ENCODE measurements at places on chromosomes 6 and 20.

DNA sequence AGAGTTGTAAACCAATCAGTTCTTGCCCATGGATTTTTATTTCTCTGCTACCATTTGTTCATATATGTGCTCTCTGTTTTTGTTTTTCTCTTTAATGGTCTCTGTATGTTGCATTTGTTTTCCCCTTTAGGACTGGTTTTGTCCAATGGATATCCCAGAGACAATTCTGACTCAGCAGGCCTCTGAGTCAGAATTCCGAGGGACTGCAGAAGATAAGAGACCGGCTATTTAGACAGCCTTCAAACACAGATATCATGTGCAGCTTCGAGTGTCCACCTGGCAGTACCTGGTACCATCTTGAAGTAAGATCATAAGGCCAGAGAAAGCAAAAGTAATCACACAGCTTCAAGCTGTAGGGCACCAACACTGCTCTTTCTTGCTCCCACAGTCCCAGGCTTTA, 125.5 kb downstream of the ELOVL4 start:
- H3K4me3 ChIP-seq: no peak overlapping the region
- no peaks in the 10 kb centered on the region for H3K36me3 ChIP-seq
- H3K4me1 ChIP-seq: no peaks in the 10 kb centered on the region

- no peak overlapping the region for H3K27ac ChIP-seq
- no peaks in the 10 kb centered on the region for H3K27me3 ChIP-seq
- no peak for DNase-seq
- no peak overlapping the region for H3K4me3 ChIP-seq
- H3K4me1 ChIP-seq: no peaks in the 10 kb centered on the region
Measured at GRCh38 chr20:24827603-24828295, 121.3 kb upstream of the CST7 start.

- H3K4me3 ChIP-seq: no peak overlapping the region
- no peaks in the 10 kb centered on the region for H3K27me3 ChIP-seq
- no peaks in the 10 kb centered on the region for H3K4me1 ChIP-seq
- no peaks in the 10 kb centered on the region for H3K36me3 ChIP-seq
Measured at GRCh38 chr6:21648475-21649050, 55.0 kb downstream of the SOX4 start.

- H3K4me3 ChIP-seq: no peak overlapping the region
- H3K27me3 ChIP-seq: no peaks in the 10 kb centered on the region
- no peaks in the 10 kb centered on the region for H3K36me3 ChIP-seq
- no peak overlapping the region for H3K27ac ChIP-seq
Measured at GRCh38 chr6:140601021-140601808, 1226.8 kb upstream of the CITED2 start.

DNA sequence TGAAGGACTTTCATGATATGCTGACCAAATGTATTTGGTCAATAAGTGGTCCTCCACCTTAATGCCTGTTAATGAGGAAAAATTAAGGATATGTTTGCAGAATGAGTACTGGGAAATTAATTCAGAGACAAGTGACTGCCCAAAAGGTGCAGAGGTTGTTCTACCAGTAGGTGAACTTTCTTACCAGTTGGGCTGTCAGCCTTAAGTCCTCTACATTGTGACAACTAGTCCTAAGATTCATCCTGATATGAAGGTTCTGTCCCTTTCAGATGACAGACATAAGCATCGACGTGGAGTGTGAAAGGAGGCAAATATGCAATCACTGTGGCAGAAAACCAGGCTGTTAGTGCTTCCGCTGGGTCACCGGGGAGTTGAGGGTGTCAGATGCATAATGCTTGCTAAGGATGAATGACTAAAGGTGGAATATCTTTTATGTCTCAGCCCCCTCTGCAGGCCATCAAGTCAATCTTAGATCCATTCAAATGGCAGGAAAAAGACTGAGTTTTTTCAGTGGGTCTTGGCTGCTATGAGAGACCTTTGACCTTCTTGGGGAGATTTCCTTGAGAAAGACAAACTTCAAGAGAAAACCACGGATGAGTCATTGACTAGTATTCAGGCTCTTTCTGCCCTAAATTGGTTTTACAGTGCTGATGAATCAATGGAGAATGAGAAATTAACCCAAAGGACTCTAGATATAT, 226.0 kb downstream of the TPBG start:
- H3K27me3 ChIP-seq: no peaks in the 10 kb centered on the region
- H3K36me3 ChIP-seq: no peaks in the 10 kb centered on the region
- H3K4me3 ChIP-seq: no peak overlapping the region
- no peak for DNase-seq
- no peak overlapping the region for H3K27ac ChIP-seq

DNA sequence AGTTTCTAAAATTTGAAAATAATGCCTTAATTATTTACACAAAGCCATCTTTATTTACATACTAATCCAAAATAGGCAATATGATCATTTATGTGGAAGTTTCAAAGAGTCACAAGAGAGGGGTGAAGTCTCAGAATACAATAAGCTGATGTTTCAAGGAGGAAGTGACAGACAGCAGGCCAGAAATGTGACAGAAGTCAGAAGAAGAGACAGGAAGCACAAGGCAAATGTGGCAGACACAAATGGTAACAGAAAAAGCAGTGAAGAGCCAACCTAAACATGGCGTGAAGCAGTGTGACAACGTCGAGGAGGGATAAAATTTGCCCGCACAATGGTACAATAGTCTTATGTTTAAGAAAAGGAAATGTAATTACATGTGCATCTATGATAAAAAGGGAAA, 59.8 kb downstream of the SHPRH start:
- no peaks in the 10 kb centered on the region for H3K4me1 ChIP-seq
- no peak overlapping the region for H3K27ac ChIP-seq
- no peak for DNase-seq
- H3K27me3 ChIP-seq: no peaks in the 10 kb centered on the region

DNA sequence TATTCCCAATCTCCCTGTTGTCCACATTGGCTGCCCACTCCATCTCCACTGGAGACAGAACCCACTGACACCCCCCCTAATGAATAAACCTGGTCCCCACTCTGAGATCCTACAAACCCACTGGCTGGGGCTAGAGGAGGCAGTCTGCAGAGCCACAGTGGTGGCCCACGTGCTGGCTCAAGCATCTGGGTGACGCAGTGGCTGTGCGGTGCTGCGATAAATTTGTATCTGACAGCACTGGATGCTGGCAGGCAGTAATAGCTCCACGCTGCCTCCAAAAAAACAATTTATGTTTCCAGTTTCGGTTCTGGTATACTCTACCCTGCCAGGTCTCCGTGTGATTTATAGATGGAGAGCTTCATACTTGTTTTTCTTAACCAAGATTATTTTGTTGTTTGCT, 87.1 kb upstream of the SYNDIG1 start:
- no peak overlapping the region for H3K4me3 ChIP-seq
- no peaks in the 10 kb centered on the region for H3K4me1 ChIP-seq
- no peak overlapping the region for H3K27ac ChIP-seq
- H3K27me3 ChIP-seq: no peaks in the 10 kb centered on the region
- H3K36me3 ChIP-seq: no peaks in the 10 kb centered on the region

DNA sequence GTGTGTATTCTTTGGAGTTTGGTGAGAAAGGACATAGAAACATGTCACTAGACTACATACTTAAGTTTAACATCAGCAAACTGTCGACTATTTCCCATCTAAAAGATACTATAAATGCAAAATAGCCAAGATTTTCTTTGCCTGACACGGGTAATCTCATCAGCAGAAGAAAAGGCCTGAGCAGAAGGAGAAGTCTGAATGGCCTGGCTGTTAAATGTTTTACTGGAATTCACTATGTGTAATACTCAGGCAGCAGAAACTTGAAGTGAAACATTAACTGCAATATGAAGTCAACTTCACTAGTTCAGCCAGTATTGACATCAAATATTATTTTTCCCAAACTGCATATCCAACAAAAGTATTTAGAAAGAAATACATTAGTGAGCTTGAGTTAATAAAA, 6.4 kb upstream of the DSE start:
- no peak overlapping the region for H3K4me3 ChIP-seq
- H3K27ac ChIP-seq: no peak overlapping the region
- no peak for DNase-seq
- H3K4me1 ChIP-seq: no peaks in the 10 kb centered on the region
- H3K27me3 ChIP-seq: no peaks in the 10 kb centered on the region

DNA sequence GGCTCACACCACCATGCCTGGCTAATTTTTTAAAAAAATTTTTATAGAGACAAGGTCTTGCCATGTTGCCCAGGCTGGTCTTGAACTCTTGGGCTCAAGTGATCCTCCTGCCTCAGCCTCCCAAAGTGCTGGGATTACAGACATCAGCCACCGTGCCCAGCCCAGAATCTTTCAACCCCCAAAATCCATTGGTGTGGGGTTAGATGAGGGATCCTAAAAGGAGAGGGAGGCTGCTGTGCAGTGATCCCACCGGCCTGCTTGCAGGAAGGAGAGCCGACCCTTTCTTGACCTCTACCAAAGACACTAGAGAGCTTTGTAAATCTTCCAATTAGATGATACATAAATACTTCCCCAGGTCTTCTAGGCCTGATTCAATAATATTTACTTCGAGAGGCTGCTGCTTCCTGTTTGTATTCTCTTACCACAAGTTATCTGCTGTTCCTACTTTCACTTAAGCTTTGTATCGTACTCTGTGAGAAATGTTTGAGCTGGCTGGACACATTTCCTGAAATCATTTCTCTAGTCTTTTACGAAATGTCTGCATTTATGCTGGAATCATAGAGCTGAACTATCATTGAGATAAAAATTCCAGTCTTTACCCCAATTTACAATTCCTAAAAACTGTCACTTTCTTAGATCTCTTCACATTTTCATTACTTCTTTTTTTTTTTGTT, 49.3 kb upstream of the IER3 start:
- peak overlapping the region; percentile 58 for H3K27ac ChIP-seq
- H3K4me1 ChIP-seq: peaks cover 46% of the 10 kb centered on the region
- peak; percentile 58 for DNase-seq

- no peaks in the 10 kb centered on the region for H3K27me3 ChIP-seq
- no peaks in the 10 kb centered on the region for H3K36me3 ChIP-seq
- DNase-seq: peak; percentile 90
- peak overlapping the region; percentile 84 for H3K4me3 ChIP-seq
- peaks cover 17% of the 10 kb centered on the region for H3K4me1 ChIP-seq
Measured at GRCh38 chr6:26196846-26197635, 109.8 kb downstream of the HFE start.

DNA sequence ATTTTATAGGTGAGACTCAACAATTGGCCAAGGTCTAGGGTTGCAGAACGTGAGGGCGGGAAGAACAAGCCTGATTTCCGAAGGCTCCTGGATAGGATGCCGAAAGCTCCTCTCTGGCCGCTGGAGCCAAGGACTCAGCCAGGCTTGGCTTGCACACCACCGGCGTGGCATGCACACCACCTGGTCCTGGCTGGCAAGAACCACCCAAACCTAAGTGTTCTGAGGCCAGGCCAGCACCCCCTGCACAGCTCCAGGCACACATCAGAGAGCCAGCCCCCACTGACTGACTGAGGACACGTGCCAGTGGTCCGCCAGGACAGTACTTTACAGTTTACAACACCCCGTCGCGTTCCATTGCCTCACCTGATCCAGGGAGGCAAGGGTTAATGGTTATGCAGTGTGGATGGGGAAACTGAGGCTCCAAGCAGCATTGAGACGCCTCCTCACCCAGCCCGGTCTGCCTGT, 414 bp downstream of the TGM2 start:
- no peaks in the 10 kb centered on the region for H3K4me1 ChIP-seq
- H3K4me3 ChIP-seq: no peak overlapping the region
- no peak overlapping the region for H3K27ac ChIP-seq
- no peak for DNase-seq
- H3K36me3 ChIP-seq: no peaks in the 10 kb centered on the region

- no peak overlapping the region for H3K4me3 ChIP-seq
- no peaks in the 10 kb centered on the region for H3K36me3 ChIP-seq
- no peak for DNase-seq
- H3K27me3 ChIP-seq: no peaks in the 10 kb centered on the region
- H3K27ac ChIP-seq: no peak overlapping the region
Measured at GRCh38 chr6:38191418-38191817, 371.9 kb downstream of the ZFAND3 start.

DNA sequence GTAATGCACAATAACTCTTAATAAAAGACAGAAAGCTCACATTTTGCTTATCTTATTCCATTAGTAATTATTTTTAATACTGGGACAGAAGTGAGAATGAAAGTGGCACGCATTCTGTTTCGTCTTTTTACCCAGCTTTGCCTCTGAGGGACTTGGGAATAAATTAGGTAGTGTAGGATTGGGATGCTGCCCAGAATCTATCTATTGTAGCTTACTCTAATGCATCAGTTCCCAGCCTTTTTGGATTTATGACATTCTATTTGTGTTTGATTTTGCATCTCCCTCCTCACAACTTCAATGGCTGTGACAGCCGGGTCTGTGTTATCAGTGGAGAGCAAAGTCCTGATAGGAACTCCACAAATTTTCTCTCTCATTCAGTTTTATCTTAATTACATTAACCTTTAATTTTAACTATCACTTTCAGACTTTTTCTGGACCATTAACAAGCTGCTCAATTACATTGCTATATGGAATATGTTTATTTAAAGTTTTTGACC, 62.9 kb upstream of the TULP4 start:
- DNase-seq: no peak

- no peaks in the 10 kb centered on the region for H3K4me1 ChIP-seq
- no peak for DNase-seq
- no peak overlapping the region for H3K4me3 ChIP-seq
- no peaks in the 10 kb centered on the region for H3K36me3 ChIP-seq
- no peaks in the 10 kb centered on the region for H3K27me3 ChIP-seq
- no peak overlapping the region for H3K27ac ChIP-seq
Measured at GRCh38 chr6:52208612-52209011, 22.4 kb downstream of the IL17A start.

GRCh38 chr6:25627001-25627400, 25.0 kb upstream of the SCGN start:
- H3K4me3 ChIP-seq: no peak overlapping the region
- DNase-seq: no peak
- no peaks in the 10 kb centered on the region for H3K27me3 ChIP-seq
- no peak overlapping the region for H3K27ac ChIP-seq

- H3K4me1 ChIP-seq: peaks cover 28% of the 10 kb centered on the region
- H3K4me3 ChIP-seq: no peak overlapping the region
- H3K36me3 ChIP-seq: no peaks in the 10 kb centered on the region
- no peak for DNase-seq
Measured at GRCh38 chr6:149080511-149080910, 237.0 kb upstream of the TAB2 start.

DNA sequence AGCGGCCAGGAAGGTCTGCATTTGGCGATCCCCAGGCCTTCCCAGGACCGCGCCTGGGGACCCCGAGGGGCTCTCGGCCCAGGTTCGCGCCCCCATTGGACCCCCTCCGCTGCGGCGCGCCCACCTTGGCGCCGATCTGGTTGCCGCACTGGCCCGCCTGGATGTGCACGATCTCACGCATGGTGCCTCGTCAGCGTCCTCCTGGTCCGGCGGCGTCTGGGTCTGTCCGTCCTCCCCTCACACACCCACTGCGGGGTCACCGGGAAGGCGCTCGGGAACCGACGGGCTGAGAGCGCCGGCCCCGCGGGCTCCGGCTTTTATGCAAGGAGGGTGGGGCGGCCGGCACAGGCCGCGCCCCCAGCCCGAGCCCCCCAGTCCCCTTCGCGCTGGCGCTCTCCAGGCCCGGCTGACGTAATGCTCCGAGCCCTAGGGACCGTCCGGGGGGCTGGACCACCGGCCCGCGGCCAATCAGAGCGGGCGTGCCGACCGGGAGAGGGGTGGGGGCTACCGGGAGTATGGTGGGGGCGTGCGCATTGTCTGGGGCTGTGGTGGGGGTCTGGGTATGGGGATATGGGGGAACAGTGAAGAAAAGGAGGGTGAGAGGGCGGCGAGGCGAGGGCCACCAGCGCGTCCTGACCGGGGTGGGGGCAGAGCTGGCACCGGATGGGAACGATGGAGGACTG, at the start of gene TUBB2B:
Gene TUBB2B (minus strand): TSS at position 291 of the 683 bp plus-strand sequence. CDS start 110 bp downstream, at position 181.
- peaks cover 61% of the 10 kb centered on the region for H3K27me3 ChIP-seq
- H3K4me1 ChIP-seq: peaks cover 58% of the 10 kb centered on the region
- H3K4me3 ChIP-seq: peak within 1 kb of the TSS; percentile 37
- no peak for DNase-seq
- H3K27ac ChIP-seq: no peak within 1 kb of the TSS
